ENCODE measurements at places on chromosomes 3 and 15.

- no peaks in the 10 kb centered on the region for H3K36me3 ChIP-seq
- H3K4me1 ChIP-seq = no peaks in the 10 kb centered on the region
- no peaks in the 10 kb centered on the region for H3K27me3 ChIP-seq
- no peak overlapping the region for H3K27ac ChIP-seq
- DNase-seq = no peak
Observed at GRCh38 chr3:95721938-95722337, 1092.5 kb upstream of the EPHA6 start.

DNA sequence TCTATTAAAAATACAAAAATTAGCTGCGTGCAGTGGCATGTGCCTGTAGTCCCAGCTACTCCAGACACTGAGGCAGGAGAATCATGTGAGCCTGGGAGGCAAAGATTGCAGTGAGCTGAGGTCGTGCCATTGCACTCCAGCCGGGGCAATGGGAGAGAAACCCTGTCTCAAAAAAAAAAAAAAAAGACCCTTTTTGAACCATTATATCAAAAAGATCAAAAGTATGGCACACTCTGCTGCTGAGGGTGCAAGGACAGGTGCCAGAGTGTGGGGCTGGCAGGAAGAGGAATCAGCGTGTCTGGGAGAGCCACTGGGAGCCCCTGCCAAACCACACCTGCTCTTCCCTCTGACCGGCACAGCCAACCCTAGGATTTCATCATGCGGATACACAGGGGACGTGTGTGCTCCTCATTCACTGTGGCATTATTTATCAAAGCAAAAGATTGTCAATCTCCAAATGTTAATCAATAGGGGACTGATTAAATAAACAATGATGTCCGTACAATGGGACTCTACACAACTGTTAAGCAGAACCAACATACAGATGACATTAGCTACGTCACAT is 147.3 kb upstream of the TLE3 start:
- H3K36me3 ChIP-seq = no peaks in the 10 kb centered on the region
- H3K27me3 ChIP-seq = no peaks in the 10 kb centered on the region
- no peak overlapping the region for H3K4me3 ChIP-seq
- no peak overlapping the region for H3K27ac ChIP-seq
- no peak for DNase-seq
- no peaks in the 10 kb centered on the region for H3K4me1 ChIP-seq

DNA sequence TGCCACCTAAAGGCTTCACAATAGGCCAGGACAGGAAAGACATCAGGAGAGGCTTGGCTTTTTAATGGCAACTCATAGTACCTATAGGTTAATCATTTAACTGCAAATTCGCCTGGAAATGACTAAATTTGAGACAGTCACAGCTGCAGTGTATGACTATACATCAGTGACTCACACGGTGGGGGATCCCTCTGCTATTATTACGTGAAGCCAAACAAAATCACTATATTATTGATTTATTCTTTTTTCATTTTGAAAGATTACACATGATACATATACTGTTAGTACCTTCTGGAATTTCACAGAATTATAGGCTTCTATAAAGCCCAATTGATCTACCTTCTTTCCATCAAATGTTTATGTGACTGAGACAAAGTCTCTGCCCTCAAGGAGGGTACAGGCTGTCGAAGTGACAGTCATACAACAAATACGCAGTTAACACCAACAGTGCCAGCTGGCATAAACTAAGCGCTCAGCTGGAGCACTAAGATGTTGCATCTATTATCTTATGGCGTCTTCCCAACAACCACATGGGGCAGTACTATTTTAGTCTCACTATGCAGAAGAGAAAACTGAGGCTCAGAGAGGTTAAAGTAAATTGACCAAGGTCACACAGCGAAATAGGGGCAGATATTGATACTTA is 82.0 kb upstream of the LMOD3 start:
- no peak overlapping the region for H3K4me3 ChIP-seq
- no peak for DNase-seq
- H3K36me3 ChIP-seq = no peaks in the 10 kb centered on the region
- no peaks in the 10 kb centered on the region for H3K4me1 ChIP-seq

DNA sequence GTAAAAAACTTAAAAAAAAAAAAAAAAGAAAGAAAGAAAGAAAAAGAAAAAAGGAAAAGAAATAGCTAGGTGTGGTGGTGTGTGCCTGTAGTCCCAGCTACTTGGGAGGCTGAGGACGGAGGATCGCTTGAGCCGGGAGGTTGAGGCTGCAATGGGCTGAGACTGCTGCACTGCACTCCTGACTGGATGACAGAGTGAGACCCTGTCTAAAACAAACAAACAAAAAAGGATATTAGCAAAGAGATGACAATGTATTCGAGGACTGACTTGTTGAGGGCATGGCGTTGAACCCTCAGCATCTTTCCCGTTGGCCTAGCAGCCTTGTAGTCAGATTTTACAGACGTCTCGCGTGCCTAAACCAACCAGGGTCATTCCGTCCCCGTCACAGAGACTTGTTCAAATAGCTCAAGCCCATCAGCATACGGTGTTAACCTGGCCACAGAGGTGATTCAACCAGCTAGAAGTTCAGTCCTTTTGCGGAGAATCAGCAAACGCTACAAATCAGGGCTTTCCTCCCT is 528 bp upstream of the NIT2 start:
- DNase-seq = no peak
- no peaks in the 10 kb centered on the region for H3K36me3 ChIP-seq
- no peaks in the 10 kb centered on the region for H3K27me3 ChIP-seq
- H3K27ac ChIP-seq = peak overlapping the region; percentile 74
- peak overlapping the region; percentile 77 for H3K4me3 ChIP-seq

DNA sequence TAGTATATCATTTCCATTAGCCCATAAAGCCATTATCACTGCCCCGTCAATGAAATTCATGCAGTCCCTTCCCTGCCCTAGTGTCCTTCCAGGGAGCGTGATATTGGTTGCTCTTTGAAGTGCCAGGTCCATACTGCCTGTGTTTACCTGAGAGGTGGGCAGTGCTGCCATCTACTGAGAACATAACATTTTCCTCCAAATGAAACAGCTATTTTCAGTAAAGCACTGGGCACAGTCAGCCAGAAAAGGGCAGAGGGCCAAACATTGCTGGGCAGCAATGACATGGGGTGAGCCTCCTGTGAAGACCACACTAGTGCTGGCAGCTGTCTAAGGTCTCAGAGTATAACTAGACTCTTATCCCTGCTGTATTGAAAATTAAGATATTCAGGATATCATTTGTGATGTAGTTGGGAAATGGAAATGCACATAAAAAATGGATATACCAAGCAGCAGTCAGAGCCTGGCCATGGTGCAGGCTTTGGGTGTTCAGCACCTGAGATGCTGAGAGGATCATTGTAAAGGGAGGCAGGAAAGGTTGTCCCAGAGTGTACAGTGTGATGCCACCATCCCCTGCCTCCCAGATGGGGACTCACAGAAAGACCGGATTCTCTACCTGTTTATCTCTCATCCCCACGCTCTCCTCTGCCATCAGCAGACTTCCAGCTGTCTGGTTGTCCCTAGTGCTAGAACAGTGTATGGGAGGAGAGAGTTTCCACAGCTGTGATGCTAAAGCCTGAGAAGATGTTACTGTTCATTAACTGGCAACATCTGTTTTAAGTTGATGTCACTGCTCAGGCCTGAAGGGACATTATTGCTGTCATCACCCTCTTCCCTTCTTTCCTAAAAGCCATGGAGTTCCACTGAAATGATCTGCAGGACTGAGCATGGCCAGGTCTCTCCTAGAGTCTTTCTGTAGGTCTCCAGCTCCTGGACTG is 108.8 kb downstream of the ARNT2 start:
- H3K36me3 ChIP-seq = no peaks in the 10 kb centered on the region
- H3K4me1 ChIP-seq = no peaks in the 10 kb centered on the region
- no peak overlapping the region for H3K4me3 ChIP-seq
- no peak overlapping the region for H3K27ac ChIP-seq
- peak; percentile 20 for DNase-seq

DNA sequence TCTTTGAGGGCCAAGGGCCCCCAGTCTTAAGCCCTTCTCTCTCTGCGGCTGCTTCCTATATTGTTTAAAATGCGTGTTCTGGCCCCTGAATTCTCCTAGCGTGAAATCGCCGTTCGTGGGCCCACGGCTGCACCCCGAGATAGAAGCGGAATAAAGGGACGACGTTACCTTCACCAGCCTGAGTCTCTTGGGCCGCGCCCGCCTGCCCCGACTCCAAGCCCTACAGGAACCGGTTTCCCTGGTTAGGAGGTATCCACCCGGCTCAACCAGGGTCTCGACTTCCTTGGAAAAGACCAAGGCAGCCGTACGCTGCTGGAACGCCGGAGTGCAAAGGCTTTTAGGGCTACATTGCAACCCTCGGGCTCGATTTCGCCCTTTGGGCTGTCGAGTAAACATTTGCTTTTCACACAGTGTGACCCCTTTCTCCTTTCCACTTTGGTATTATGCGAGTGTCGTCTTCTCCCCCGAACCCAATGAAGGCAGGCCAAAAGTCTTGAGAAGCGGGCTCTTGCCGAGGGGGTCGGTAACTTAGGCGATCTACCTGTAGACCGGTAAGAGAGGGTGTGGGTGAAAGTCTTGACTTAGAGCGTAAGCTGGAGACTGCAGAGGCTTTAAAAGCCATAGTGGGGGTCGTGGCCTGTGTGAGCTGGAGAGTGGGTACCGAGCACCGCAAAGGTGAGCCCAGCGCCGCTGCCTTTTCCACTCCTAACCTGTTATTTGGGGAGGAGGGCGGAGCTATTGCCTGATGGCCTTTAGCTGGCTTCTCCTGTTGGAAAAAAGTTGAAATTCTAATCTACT is 2.0 kb downstream of the TRIM71 start:
- peaks cover 35% of the 10 kb centered on the region for H3K27me3 ChIP-seq
- H3K4me1 ChIP-seq = peaks cover 3% of the 10 kb centered on the region
- no peak for DNase-seq
- no peak overlapping the region for H3K4me3 ChIP-seq

DNA sequence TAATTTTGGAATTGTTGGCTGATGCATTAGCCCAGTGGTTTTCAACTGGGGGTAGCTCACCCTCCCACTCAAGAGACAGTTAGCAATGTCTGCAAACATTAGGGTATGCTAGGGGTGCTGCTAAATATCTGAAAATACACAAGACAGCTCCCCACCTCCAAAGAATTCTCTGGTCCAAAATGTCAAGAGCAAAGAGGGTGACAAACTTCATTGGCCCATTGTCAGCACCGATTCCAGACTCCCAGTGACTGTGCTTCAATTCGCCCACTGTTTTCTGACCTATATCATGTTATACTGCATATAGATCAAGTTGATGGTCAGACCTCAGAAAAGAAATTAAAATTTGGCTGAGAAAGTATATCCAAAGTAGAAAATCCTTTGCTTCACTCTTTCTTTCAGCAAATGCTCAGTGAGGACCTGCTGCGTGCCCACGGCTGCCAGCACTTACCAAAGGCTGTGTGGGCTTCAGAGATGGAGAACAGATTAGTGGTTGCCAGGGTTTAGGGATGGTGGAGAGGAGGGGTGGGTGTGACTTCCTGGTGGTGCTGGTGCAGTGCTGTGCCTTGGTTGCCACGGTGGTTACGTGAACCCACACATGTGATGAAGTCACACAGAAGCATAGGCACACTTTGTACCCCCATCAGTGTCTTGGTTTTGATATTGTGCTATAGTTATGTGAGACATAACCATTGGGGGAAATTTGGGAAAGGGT is 204.0 kb downstream of the PLCL2 start:
- no peaks in the 10 kb centered on the region for H3K36me3 ChIP-seq
- H3K4me3 ChIP-seq = no peak overlapping the region
- DNase-seq = no peak
- H3K27ac ChIP-seq = no peak overlapping the region

- H3K27me3 ChIP-seq = no peaks in the 10 kb centered on the region
- no peak overlapping the region for H3K27ac ChIP-seq
- peaks cover 2% of the 10 kb centered on the region for H3K36me3 ChIP-seq
- no peaks in the 10 kb centered on the region for H3K4me1 ChIP-seq
- H3K4me3 ChIP-seq = no peak overlapping the region
- no peak for DNase-seq
Observed at GRCh38 chr3:179589143-179589542, 15.3 kb downstream of the MRPL47 start.

DNA sequence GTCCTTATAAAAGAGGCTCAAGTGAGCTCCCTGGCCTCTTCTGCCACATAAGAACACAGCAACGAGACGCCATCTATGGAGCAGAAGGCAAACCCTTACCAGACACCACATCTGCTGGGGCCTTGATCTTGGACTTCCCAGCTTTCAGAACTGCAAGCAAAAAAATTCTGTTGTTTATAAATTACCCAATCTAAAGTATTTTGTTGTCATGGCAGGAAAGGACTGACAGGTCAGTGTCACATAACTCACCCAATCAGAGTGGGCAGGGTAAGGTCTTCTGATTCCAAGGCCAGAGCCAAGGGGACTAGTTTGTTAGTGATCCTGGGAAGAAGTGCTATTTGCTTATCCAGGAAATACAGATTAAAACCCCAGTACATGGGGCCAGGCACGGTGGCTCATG is 98.9 kb downstream of the HMG20A start:
- H3K27ac ChIP-seq = no peak overlapping the region
- no peaks in the 10 kb centered on the region for H3K4me1 ChIP-seq
- H3K27me3 ChIP-seq = no peaks in the 10 kb centered on the region

- no peaks in the 10 kb centered on the region for H3K27me3 ChIP-seq
- no peak overlapping the region for H3K27ac ChIP-seq
- H3K4me3 ChIP-seq = no peak overlapping the region
- H3K36me3 ChIP-seq = no peaks in the 10 kb centered on the region
Observed at GRCh38 chr3:79845546-79845945, 77.7 kb upstream of the ROBO1 start.

GRCh38 chr3:54780336-54780735 is 147.5 kb downstream of the LRTM1 start:
- no peak for DNase-seq
- H3K27me3 ChIP-seq = no peaks in the 10 kb centered on the region
- H3K27ac ChIP-seq = no peak overlapping the region
- no peaks in the 10 kb centered on the region for H3K4me1 ChIP-seq
- no peaks in the 10 kb centered on the region for H3K36me3 ChIP-seq

DNA sequence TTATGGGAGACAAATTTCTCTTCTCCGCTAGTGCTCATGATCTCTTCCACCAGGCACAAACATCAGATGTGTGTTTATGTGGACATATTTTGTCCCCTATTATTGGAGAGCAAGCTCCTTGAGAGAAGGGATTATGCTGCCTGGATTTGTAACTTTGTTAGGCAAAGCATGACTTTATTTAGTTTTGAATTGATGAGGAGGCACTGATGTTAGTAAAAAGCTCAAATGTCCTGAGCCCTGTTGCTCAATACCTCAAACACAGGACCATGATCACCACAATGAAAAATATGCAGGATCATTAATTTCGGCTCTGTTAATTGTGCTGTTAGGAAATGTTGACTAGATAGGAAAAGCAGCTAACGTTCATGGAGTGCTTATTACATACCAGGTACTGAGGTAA is 29.1 kb downstream of the SCG5 start:
- H3K27ac ChIP-seq = no peak overlapping the region
- DNase-seq = no peak
- no peak overlapping the region for H3K4me3 ChIP-seq
- H3K4me1 ChIP-seq = no peaks in the 10 kb centered on the region
- no peaks in the 10 kb centered on the region for H3K36me3 ChIP-seq
